ENCODE measurements at places on chromosomes 16 and 17. TPM values are rescaled to one million over a fixed set of nuclear protein-coding genes. Genes with fewer than 3 reads are reported as not detected.

Gene MMP25
- 0.80 TPM for total RNA-seq

DNA sequence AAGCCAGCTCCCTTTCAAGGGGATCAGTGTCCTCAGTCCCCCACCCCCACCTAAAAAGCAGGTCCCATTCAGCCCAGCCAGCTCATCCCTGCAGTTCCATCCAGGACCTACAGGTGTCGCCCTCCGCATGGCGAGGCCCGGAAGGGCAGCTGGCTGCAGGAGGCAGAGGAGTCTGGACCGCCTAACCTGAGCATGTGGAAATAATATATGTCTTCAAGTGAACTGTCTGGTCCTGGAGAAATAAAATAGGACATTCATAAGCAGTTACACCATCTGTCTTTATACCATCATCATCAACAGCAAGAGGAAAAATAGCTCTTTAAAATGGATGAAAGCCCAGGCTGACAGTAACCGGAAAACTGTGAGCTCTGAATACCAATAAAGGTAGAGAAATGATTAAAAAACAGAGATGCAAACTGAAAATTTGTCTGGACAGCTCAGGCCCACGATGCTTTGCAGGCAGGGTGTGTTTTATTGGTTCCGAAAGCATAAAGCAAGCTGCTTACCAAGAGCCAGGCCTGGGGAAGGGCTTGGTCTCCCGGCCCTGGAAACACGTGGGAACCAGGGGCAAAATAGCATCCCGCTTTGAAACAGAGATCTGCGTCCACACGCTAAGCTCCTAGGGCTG, 215.2 kb downstream of the ZFHX3 start:
- DNase-seq, result peak; percentile 75

Gene HOXB5
- not detected for total RNA-seq

Gene TM4SF5
- total RNA-seq, result not detected

Gene CDRT15
- total RNA-seq, result not detected

GRCh38 chr16:82544378-82545160, 82.2 kb upstream of the CDH13 start:
- no peak for DNase-seq

DNA sequence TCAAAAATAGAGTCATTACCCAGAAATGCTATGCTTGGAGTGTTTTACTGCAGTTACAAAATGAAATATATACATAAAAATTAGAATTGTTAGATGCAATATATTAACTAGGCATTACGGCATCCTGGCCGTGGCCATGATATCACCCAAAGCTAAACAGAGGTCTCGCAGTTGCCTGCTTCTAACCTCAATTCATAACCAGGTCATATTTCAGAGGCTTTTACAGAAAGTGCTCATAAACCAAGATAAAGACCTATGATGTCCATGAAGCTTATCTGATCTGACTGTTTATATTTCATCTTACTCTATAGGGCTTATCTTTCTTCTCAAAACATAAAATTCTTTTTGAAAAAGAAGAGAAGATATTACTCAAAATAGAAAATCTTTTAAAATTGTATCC, 664.5 kb upstream of the SALL1 start:
- DNase-seq, result no peak

Gene SGCA
- 1.7 TPM for total RNA-seq

- DNase-seq, result no peak
These were observed 318.8 kb downstream of the C16orf95 start for GRCh38 chr16:86998196-86999001.

All from thymus (tissue), 14 donors.